ENCODE measurements at places on chromosomes 2 and 18.
A peak's percentile ranks its signal among the peaks of the same experiment; 100 is the strongest.

- DNase-seq = no peak
Observed at GRCh38 chr2:129713337-129713736, 266.1 kb upstream of the RAB6C start.

GRCh38 chr2:68282811-68283418 is 30.6 kb upstream of the PPP3R1 start:
- DNase-seq = peak; percentile 28

DNA sequence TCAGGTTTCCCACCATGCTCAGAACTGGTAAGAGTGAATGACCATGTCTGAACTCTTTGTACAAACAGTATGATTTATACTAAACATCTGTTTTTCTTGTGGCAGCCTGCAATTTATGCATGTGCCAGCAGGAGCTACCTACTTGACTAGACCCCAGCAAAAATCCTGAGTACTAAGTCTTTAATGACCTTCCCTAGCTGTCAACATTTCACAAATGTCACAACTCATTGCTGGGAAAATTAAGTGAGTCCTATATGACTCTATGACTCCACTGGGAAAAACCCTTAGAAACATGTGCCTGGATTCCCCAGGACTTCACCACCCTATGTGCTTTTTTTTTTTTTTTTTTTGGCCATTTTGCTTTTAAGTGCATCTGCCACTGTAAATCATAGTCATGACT is 1225.8 kb downstream of the SUCLG1 start:
- no peak for DNase-seq

DNA sequence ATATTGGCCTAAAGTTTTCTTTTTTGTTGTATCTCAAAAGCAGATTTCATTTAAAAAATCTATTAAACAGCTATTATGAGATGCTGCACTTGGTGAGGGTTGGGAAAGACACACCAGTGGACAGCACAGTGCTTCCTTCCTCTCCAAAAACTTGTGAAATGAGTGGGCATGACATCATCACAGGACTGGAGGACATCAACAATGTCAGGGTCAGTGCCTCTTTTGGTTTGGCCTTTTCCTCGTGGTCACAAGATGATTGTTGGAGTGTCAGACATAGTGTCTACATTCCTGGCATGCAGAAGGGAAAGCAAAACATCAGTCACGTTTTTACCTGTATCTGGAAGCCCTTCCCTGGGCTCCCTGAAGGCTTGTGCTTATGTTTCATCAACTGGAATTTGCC is 49.6 kb downstream of the IL1R2 start:
- DNase-seq = peak; percentile 28

GRCh38 chr2:201116115-201116958 is at the start of gene CFLAR:
CFLAR (plus strand) TSS chr2:201116164; CDS start chr2:201129866, 13,702 bp downstream.
- DNase-seq = peak; percentile 78

DNA sequence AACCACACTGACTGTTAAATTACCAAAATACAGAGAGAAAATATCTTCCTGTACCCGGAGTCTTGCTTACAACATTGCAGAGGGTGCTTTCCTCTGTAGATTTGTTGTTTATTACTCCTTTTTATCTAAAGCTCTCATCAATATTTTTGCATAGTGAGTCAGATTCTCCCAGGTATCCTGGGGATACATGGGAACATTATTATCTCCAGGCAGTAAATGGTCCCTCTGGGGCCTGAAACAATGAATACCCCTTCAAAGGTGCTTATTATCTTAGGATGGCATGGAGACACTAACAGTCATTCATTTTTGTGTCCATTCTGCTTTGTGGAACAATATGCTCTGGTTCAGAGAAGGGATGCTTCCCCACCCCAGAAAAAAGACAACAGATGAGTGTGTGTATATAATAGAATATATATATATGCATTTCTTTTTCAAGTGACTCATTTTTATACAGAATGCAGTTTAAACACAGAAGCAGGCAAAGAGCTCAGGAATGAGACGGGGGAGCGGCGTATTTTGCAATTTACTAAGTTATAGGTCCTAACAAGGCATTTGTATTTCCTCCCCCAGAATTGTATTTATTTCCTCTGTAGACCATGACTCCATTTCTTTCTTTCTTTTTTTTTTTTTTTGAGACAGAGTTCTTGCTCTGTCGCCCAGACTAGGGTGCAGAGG is 424.8 kb upstream of the ZEB2 start:
- DNase-seq = no peak

DNA sequence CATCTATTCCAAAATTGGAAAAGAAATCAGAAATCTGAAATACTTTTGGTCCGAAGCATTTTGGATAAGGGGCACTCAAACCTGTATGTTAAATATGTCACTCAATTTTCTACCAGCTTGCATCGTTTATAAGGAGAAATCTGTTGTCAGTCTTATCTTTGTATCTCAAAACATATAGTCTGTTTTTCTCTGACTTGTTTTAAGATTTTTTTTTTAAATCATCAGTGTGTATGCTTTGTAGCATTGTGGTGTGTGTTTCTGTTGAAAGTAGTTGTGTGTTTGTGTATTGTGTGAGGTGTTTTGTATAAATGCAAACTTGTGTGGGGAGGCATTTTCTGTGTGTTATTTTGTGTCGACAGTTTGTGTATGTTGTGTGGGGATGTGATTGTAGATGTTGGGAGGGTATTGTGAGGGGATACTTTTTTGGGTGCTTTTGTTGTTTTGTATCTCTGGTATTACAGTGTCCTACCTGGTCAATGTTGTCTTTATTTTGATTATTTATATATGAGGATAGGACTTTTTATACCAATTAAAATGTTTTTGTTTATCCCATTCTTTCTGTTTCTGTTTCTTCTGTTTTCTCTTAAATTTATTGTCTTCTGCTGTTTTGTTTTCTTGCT is 30.9 kb downstream of the SMCHD1 start:
- DNase-seq = no peak

- DNase-seq = no peak
Observed at GRCh38 chr2:219037783-219038499, 3.4 kb downstream of the CFAP65 start.

DNA sequence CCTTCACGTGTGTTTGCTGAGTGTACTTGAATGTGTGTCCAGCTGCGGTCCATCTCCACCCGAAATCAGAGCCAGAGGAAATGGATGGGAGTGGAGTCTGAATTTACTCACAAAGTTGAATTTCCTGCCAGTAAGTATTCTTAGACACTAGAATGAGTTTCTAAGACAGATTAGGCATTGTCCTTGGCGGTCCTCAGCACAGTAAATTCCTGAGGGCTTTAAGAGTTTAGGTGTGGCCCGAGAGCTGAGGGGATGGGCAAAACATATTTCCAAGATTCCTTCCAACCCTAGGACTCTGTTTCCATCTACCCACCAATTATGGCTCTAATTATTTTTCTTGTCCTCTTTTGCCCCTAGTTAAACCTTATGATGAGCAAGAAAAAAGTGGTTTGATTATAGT is 90.3 kb upstream of the PHLPP1 start:
- DNase-seq = no peak

DNA sequence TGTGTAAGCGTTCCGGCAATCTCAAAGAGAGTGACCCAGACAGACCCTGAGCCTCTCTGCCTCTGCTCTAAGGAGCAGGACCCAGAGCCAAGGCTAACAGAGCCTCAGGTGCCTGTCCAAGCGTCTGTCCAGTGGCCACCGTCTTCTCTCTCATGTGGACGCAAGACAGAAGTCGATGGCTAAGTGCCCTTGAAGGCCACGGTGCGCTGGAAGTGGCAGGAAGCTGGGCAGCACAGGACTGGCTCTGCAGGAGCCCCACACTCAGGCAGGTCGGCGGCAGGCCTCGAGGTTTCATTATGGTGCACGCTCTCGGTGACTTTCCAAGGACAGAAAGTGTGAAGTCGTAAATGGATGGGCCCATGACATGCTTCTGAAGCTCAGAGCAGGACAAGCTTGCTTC is 49.1 kb downstream of the HDAC4 start:
- no peak for DNase-seq

GRCh38 chr2:191436368-191437055 is 191.3 kb downstream of the MYO1B start:
- no peak for DNase-seq

DNA sequence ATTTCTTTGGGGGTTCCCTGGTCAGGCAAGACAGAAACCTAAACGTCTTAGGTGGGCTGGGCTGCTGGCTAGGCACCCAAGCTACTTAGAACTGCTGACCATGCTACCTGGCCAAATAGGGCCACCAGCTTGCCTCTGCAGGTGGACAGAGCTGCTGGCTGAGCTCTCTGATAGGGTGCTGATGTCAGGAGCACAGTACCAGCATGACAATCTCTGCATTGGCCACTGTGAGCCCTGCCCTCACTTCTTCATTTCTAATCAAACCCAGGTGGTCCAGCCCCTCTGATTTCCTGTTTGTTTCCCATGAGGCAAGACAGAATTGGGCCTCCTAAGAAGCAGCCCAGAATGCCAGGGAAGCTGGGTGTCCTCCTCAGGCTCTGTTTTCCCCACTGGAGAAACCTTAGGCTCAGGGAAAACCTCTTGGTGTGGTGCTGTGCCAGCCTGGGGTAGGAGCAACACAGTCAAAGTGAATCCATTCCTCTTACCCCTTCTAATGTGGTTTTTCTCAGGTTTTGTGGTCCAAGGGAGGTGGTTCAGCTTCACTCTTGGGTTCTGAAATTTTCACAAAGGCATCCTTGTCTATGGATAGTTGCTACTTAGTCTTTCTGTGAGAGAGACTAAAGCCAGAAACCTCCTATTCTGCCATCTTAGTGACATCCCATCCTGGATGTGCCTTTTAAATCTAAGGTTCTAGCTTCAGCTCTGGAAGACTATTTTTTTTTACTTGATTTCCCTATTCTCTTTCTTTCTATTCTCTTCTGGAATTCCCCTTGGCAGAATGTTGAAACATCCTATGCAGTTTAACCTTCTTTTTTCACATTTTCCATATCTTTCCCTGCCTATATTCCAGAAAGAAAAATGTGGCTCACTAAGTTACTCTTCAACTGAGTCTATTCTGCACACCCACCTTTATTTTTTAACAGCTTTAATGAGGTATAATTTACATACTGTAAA is 15.2 kb downstream of the SP100 start:
- no peak for DNase-seq

DNA sequence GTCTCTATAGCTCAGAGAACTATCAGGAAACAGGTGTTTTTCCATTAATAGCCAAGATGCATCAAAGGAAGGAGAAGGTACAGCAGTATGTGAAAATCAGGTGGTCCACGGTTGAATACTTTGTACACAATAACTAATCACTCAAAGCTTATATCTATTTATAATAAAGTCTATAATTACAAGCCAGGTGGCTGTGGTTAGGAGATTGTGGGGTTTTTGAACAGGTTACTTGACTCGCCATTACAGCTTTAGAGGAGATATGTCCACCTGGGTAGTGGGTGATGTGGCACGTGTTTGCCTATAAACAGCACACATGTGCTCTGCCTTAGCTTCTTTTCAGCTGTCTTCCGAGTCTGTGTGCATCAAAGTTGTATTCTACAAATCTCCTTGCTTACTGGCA is 892.2 kb upstream of the ZEB2 start:
- no peak for DNase-seq

- DNase-seq = no peak
Observed at GRCh38 chr2:140249821-140250220, 1469.6 kb upstream of the NXPH2 start.

DNA sequence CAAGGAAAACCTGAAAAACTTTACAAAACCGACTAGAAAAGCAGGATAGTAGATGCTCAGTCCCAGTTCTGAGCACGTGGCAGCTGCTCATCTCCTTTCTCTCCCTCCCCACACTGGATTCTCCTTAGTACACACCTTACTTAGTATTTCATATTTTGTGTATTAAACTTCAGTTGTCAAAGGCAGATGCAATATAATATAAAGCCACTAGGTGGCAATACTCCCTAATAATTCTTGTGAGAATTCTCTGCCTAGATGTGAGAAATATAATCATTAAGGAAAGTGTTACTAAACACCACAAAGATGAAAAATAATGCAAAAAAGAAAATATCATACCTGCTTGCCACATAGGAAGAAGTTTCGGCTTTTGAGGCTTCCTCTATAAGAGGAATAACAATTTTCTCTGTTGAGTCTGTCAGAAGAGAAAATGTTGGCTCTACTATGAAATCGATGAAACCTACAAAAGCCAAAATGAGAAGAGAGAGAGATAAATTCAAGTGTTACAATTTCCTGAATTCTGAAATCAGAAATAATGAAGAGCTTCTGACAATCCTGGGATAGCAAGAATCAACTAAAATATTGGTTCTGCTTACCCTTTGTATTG is 200.6 kb downstream of the PPP1R1C start:
- DNase-seq = peak; percentile 62

DNA sequence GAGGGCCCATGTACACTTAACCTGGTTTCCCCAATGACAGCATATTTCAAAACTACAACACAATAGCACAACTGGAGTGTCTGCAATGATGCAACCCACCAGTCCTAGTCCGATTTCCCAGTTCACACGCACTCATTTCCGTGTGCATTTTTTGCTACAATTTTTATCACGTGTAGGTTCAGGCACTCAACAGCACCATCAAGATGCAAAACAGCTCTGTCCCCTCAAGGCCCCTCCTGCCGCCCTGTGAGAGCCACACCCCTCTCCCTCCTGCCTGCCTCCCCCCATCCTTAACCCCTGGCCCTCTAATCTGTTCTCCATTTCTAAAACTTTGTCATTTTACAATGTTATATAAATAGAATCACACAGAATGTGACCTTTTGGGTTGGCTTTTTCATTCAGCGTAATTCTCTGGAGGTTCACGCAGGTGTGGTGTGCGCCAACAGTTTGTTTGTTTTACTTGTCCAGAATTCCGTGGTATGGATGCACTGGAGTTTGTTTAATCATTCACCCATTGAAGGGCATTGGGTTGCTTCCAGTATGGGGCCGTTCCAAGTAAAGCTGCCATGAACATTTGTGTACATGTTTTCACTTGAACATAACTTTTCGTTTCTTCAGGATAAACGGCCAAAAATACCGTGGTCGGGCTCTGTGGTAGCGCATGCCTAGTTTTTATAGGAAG is 8.4 kb downstream of the KCNIP3 start:
- peak; percentile 19 for DNase-seq

Data from kidney glomerular epithelial cell (primary cell).